ENCODE measurements at places on chromosomes 4 and X. TPM values are rescaled to one million over a fixed set of nuclear protein-coding genes. Genes with fewer than 3 reads are reported as not detected.

DNA sequence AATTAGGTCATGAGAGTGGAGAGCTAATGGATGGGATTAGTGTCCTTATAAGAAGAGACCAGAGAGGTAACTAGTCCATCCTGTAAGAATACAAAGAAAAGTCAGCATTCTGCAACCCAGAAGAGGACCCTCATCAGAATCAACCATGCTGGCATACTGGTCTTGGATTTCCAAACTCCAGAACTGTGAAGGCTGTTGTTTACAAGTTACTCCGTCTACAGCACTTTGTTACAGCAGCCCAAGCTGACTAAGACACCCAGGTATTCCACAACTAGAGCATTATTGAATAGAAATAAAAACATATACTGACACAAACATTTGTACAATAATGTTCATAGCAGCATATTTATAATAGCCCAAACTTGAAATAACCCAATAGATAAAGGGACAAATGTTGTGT, 9.2 kb downstream of the TMEM156 start:
- no peak for DNase-seq

VCX3B gene
- total RNA-seq, result not detected

DNA sequence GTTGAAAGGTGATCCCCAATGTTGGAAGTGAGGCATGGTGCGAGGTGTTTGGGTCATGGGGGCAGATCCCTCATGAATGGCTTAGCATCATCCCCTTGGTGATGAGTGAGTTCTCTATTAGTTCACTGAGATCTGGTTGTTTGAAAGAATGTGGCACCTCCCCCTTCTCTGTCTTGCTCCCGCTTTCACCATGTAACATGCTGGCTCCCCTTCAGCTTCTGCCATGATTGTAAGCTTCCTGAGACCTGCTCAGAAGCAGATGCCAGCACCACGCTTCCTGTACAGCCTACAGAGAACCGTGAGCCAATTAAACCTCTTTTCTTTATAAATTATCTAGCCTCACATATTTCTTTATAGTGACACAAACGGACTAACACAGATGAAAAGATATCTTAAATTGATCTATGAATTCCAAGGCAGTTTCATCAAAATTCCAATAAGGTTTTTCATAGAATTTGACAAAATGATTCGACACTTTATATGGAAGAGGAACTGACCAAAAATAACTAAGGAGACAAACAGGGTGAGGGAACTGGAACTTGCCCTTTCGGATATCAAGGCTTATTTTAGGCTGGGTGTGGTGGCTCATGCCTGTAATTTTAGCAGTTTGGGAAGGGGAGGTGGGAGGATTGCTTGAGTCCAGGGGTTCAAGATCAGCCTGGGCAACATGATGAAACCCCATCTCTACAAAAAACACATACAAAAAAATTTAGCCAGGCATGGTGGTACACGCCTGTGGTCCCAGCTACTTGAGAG, 56.9 kb upstream of the OGT start:
- no peak for DNase-seq

LDB2 gene
- 16.5 TPM for total RNA-seq

- DNase-seq, result no peak
Observed at GRCh38 chr4:168600796-168601583, 104.1 kb downstream of the PALLD start.

- no peak for DNase-seq
Observed at GRCh38 chrX:32126997-32127396, 1055.2 kb upstream of the FTHL17 start.

- peak; percentile 88 for DNase-seq
Observed at GRCh38 chrX:131747173-131747572, 203.3 kb downstream of the OR13H1 start.

DNA sequence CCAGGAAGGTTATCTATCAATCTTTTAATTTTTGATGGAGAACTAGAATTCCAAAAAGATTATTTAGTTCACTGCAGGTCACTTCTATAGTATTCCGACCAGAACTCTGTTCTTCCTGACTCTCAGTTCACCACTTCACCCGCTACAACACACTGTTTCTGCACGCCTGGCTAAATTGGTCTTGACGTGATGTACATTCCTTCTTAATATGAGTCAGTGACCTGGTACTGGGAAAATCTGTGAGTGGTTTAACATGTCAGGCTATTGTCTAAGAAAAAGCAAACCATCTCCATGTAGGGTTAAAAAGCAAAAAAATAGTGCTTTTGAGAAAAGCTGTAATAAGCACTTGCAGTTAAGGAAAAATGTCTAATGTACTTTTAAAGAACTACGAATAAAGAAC, 120.4 kb downstream of the NDST3 start:
- no peak for DNase-seq

DNA sequence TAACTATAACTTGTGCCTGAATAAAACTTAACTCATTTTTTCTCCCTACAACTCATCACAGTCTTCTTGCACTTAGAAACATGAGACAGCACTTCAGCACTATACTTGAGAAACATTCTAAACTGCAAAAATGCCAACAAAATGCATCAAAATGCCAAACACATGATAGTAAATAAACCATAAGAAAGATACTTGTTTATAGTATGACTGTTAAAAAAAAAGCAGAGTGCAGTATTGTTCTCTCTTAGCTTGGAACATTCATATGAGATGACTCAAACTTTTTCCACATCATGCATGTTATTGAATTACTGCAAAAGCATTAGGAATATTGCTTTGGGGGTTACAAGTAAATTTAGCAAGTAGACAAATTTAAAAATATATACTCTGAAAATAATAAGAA, 135.7 kb upstream of the ANXA10 start:
- no peak for DNase-seq

DNA sequence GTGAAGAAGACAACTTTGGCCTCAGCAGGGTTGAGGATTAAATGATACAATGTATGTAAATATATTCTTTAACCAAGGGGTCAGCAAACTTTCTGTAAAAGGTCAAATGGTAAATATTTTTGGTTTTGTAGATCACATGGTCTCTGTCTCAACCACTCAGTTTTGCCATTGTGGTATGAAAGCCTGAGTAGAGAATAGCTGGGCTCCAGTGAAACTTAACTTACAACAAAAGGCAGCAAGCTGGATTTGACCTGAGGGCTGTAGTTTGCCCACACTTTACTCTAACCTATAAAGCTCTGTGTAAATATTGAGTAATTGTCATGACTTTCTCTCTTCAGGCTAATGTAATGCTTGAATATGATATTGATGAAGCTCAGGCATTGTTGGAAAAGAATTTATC, 19.6 kb downstream of the VBP1 start:
- no peak for DNase-seq

- peak; percentile 51 for DNase-seq
Observed at GRCh38 chrX:20362268-20363267, 95.9 kb upstream of the RPS6KA3 start.

- no peak for DNase-seq
Observed at GRCh38 chr4:87120411-87121162, 99.8 kb downstream of the KLHL8 start.

DNA sequence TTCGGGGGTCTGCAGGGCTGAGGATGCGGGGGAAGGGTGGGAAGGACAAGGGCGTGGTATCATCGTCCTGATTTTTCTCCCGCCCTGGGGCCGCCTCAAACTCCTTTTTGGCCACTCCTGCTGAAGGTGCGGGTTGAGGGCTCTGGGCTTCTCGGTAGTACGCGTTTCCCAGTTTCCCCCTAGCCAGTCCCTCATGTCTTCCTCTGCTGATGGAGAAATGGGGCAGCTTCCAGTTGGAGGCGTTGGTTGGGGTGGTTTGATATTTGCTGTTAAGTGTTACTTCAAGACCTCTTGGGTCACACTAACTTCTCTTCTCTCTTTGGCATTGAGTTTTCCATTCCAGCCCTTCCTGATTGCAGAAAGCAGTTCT, 482 bp downstream of the GSTCD start:
- peak; percentile 35 for DNase-seq

DNA sequence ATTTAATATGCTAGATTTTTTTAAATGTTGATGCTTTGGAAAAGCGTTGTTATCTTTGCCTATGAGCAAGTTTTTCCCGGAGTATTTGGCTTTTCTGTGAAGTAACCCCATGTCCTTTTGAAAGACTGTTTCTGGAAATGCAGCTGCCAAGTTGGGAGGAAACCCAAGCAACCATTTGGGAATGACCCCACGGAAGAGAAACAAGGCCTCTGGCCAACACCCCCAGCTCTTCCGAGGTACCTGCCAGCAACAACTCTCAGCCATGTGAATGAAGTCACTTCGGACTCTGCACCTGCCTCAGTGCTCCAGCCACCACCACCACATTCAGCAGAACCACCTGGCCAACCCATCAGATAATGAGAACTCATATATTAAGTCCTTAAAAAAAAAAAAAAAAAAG, 36.2 kb upstream of the DHRSX start:
- DNase-seq, result no peak

GPC4 gene
- total RNA-seq, result 9.3 TPM

- no peak for DNase-seq
Observed at GRCh38 chr4:76090241-76090691, 15.8 kb downstream of the ART3 start.

GNRHR gene
- total RNA-seq, result not detected

GRCh38 chrX:45126158-45126557, 74.5 kb downstream of the DIPK2B start:
- no peak for DNase-seq

GRCh38 chrX:4762196-4762595, 1048.7 kb upstream of the PRKX start:
- DNase-seq, result no peak

GRCh38 chr4:163665521-163666331, 171.2 kb downstream of the TMA16 start:
- DNase-seq, result no peak

- DNase-seq, result no peak
Observed at GRCh38 chr4:13830449-13830848, 202.9 kb upstream of the BOD1L1 start.

- DNase-seq, result no peak
Observed at GRCh38 chr4:162560073-162560472, 396.3 kb upstream of the FSTL5 start.

GRCh38 chrX:2552621-2553201, 51.9 kb upstream of the DHRSX start:
- DNase-seq, result no peak

DNA sequence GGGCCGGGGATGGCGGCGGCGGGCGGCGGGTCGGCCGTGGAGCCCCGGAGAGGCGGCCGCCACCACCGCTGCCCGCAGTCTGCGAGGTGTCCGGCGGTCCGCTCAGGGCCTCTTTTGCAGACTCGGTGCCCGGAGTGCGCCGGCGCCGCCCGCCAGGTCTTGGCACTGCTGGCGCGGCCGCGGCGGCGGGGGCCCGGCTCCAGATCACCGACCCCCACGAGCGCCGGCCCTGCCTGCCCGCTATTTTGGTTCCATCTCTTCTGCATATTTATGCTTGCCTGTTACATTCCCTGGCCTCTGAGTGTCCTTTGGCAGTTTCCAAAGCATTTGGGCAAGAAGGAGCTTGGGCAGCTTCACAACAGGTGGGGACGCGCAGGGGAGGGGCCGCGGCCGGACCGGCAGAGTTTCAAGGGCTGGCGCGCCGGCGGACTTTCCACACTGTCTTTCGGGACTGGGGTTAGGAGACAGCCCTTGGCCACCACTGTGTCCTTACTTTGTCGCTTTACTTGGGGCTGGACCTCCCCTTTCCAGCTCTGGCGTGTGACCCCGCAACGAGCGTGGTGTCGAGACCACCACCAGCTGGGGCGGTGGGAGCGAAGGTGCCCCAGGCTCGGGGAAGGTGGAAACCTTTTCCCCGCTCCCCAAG, 668 bp upstream of the TAPT1 start:
- DNase-seq, result peak; percentile 72

DNA sequence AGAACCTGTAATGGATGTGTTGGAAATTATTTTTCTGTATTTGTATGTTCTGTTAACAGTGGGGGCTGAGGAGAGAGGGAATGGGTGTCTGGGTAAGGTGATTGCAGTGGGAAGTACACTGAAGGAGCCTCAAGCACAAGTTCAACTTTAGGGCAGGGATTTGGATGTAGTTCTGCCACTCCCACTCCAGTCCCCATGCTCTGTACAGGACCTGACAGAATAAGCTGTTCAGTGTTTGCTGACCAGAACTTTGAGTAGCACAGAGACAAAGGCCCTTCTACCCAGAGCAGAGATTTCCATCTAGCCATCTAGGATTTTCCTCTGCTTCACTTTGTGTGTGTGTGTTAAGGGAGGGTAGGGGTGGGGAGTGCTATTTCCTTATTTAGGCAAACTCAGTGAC, 49.2 kb downstream of the VSIG4 start:
- no peak for DNase-seq

DNA sequence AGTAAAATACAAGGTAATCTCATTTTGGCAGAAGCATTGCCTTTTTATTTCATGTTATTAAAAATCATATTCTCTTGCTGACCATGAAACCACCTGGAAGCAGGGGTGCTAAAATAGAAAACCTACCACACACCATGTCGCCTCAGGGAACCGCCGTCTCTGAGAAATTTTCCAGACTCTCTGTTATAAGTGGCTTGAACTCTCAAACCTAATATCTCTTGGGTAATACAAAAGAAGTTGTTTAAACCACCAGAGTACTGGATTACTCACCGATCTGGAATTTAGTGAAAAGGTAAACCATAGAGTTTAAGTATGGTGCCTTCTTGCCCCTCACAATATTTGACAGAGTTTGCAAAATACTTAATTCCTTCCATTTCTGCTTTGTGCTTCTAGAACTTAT, 27.7 kb downstream of the ENPP6 start:
- DNase-seq, result no peak

DNA sequence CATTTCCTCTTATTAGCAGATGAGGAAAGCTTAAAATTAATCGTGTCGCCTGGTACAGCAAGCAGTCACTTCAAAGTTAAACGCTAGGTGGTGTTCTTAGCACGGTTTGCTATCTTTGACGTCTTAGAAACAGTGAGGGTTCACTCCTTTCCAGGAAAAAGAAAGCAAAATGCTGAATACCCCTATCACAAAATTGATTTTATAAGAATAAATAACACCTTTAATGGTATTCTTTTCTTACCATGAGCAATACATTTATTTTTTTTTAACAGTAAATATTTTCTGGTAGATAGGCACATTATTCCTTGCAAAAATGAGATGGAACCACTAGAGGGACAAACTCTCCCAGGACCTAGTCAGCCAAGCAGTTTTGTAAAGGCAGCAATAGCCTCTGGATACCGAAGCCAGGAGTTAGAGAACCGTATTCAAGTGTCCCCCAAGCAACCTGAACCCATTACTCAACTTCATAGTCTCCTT, 153.9 kb downstream of the KDR start:
- DNase-seq, result peak; percentile 7

DNA sequence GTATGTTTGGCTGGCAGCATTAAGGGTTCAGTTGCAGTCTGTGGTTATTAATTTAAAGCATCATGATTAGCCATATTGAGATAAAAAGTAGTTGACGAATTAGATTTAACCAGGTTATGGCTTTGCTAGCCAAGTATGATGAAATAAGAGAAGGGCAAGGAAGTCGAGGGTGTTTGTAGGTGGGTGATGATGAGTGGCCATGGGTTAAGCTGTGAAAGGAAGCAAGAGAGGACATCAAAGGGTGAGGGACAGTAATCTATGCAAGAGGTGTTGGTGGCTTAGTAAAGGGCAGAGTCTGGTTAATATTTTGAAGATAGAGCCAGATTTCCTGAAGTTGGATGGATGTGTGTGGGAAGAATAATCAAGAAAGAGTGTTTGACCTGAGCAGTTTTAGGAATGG, 44.5 kb downstream of the STIM2 start:
- DNase-seq, result no peak

Data from body of pancreas (tissue), 4 donors.